Aorta (tissue), 5 donors: ENCODE measurements at places on chromosomes 6 and 20.

DNA sequence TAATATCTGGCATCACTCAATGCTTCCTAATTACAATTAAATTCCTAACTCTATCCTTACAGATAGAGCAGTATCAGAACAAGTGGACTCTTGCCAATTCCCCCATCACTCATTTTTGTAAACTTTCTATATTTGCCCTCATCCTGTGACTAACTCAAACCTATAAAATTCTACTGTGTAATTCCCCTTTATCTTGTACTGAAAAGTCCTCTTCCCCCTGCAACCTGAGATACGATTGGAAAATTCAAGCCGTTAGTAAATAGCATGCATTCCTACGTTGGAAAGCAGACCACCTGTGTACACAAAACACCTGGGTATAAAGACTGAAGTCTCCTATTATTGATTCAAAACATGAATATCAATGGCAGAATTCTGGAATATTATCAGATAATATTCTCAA is 70.4 kb upstream of the KCNQ5 start:
- no peak for DNase-seq

DNA sequence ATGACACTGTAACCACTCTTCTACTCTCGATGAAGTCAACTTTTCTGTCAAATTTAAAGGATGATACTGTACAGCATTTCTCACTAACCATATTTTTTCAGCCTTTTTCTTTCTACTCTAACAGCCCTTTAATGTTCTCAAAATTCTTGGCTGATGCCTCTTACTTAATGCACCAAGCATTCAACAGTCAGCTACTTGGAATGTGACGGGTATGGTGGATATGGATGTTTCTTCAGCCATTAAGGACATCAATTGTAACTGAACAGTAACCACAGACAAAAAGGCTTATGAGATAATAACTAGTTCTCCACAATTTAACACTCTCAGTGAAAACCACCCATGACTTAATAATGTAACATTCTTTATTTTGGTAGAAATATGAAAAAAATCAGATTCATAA is 467.2 kb upstream of the ZNF337 start:
- no peak for DNase-seq

GRCh38 chr20:47438464-47439381 is 63.0 kb upstream of the NCOA3 start:
- DNase-seq, result no peak

DNA sequence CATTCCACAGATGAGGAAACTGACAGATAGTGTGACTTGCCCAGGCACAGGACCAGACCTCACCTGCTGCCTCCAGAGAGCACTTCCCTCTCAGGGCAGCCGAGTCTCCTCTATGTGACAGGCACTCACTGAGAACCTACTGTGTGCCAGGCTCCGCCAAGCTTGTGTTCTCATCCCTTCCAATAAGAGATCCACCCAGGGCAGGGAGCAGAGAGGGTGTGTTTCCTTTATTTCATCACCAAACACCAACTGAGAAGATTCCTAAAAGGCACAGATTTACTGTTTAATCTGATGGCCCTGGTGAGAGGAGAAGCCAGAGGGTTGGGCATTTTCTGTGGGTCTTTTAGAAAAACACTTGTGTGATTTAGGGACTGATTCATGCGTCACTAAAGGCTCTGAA is 20.5 kb downstream of the SIRPA start:
- DNase-seq, result no peak
